ENCODE measurements at places on chromosomes 4 and X. TPM values are rescaled to one million over a fixed set of nuclear protein-coding genes. Genes with fewer than 3 reads are reported as not detected.
A peak's percentile ranks its signal among the peaks of the same experiment; 100 is the strongest.

GPR119 gene
- polyA plus RNA-seq, result not detected

ZNF275 gene
- polyA plus RNA-seq, result 20.5 TPM

- DNase-seq, result no peak
Measured at GRCh38 chr4:144202081-144202480, 61.6 kb upstream of the GYPA start.

DNA sequence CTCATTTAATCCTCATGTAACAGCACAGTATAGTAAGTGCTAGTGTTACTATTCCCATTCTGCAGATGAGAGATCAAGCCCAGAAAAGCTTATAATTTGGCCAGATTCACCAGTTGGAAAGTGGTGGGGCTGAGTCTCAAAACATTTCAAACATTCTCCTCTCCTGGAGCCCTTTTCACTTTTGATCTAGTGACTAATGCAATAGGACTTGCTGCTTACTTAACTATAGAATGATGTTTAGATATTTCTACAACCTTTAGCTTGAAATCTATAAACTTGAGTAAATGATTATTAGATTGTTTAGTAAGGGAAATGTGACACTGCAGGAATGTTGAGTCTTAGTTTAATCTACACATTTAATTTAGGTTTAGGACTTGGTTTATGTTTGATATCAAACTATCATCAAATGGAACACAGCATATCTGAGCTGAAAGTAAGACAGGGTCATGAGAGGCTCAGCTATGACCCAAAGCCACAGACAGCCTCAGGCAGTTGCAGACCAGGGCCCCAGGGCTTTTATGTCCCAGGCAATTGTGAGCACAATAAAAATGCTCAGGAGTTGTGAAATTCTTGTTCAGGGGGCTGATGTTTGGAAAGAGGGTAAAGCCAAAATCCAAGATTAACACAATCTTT is 199.5 kb upstream of the HS3ST1 start:
- no peak for DNase-seq

DNA sequence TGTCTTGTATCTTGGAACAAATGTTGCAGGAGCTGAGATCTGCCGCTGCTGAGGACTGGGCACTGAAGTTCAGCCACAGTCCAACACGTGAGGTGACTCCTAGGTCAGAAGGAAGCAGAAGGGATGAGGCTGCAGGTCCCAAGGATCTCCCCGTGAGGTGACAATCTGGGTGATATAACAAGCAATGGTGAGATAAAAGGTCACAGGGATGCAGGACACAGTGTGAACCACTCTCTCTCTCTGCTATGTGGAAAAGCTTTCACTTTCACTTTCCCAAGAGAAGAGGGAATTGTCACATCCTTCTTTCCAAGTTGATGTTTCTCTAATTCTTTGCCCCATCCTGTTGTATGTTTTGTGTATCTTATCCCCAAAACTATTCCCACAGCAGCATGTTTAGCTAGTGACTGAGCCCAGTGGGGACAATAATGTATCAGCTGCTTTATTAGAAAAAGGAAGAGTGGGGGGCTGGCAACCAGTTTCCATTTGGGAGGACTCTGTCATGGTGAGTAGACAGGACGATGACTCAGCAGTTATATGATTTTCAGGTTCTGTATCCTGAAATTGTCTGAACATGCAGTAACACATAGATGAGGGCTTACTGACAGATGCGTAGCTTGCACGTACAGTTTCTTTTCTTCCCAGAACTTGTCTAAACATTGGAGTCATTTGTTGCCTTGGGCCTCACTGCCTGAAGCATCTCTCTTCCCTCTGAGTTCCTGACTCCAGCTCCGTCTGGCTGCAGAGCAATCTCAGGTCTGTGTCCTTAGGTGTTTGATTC is 1415.8 kb upstream of the TENM3 start:
- peak; percentile 13 for DNase-seq

- no peak for DNase-seq
Measured at GRCh38 chr4:66949419-66949818, 595.9 kb downstream of the CENPC start.
